ENCODE measurements at places on chromosomes 5 and 9.

DNA sequence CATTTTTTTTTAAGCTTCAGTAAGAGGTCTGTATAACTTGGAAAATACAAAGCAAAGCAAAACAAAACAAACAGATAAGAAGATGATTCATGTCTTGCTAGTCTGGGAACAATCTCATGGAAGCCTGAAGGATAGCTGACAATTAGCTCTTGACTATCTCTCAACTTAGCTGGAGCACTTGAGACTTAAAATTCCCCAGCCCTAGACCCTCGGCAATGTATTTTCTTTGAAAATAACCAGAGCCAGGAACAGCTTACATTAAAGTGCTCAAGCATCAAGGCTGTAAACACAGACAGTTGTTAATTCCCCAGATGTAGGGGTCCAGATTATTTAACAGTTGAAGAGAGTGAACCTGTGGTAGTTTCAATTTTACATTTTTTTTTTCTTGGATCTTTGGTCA, 82.9 kb downstream of the TMEM252 start:
- no peak for DNase-seq

DNA sequence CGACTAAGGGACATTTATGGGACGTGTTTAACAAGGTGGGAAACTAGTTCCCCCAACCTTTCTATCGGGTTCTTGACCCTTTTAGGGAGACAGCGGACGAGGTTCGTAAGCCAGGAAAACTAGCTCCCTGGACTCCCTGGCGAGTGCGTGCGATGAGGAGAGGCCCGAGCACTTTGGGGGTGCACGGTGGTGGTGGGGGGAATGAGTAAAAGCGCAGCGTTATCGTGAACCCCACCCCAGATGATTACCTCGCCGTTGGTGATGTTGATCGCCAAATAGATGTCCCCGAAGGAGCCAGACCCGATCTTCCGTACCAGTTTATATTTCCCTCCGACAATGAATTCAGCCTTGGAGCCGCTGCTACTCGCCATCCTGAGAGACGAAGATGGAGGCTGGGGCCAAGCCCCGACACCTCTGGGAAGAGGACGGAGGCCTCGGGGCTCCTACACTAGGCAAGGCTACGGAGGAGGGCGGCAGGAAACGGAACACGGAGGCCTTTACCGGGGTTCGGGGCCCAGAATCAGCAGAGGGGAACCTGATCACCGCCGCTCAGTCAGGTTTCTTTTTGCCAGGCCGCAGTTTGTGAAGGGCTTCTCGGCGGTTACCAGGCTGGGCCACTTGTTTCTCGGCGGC, 529 bp downstream of the CSNK1A1 start:
- no peak for DNase-seq

DNA sequence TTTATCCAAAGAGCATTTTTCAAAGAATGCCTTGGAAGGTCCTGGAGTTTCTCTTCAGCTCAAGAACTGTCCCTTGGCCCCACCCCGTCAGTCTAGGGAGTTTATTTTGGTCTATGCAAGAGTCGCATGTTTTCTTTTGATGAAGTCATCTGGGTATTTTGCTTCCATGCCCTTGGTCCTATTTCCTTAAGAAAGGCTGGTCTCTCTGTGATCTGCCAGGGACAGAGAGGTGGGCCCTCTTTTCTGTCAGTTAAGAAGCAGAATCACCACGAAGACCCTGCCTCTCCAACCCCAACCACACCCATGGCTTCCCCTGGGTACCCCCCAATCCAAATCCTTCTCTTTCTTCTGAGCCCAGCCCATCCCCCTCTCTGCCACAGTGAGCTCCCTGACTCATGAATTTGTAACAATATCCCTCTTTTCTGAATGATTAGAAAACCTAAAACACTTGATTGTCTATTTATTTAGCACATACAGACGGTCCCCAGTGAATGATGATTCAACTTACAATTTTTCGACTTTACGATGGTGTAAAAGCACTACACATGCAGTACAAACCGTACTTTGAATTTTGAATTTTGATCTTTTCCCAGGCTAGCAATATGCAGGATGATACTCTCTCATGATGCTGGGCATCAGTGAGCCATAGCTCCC, 163.5 kb upstream of the ADRA1B start:
- DNase-seq: no peak

GRCh38 chr5:407051-407450, 35.9 kb upstream of the EXOC3 start:
- no peak for DNase-seq

DNA sequence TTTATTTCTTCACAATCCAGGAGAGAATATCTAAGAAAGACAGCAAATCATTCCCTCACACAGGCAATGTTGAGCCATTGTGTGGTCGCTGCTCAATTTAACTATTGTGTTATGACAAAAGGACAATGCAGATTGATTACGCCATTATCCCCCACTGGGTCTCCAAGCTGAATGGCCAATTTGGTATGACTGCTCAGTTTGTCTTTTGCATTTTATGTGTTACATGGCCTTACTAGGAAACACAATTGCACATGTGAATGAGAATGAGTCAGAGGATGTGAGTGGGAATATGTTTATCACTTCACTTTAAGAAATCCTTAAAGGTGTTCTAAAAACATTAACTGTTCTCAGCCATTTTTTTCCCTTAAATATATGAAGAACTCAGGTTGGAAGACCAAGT, 108.3 kb downstream of the FAM174A start:
- DNase-seq: no peak
